Right cardiac atrium (tissue), 5 donors: ENCODE measurements at places on chromosomes 7 and 10. TPM values are rescaled to one million over a fixed set of nuclear protein-coding genes. Genes with fewer than 3 reads are reported as not detected.
A peak's percentile ranks its signal among the peaks of the same experiment; 100 is the strongest.

DNA sequence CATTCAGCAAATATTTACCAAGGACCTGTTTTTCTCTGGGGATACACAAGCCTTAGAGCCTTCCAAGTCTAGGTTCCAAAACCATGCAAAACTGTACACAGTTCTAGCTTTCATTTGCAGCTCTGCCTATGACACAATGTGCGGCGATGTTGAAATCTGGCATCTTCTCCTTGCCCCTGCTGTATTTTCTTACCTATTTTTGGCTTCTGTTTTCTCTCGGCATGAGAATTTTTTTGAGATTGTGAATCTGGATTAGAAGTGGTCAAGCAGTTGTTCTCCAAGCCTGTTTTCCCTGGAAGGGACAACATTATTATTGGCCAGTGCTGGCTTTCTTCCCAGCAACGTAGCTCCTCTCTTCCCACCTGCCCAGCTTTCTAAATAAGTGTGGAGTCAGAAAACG lies 176.3 kb downstream of the CREB5 start:
- no peak for DNase-seq

DNA sequence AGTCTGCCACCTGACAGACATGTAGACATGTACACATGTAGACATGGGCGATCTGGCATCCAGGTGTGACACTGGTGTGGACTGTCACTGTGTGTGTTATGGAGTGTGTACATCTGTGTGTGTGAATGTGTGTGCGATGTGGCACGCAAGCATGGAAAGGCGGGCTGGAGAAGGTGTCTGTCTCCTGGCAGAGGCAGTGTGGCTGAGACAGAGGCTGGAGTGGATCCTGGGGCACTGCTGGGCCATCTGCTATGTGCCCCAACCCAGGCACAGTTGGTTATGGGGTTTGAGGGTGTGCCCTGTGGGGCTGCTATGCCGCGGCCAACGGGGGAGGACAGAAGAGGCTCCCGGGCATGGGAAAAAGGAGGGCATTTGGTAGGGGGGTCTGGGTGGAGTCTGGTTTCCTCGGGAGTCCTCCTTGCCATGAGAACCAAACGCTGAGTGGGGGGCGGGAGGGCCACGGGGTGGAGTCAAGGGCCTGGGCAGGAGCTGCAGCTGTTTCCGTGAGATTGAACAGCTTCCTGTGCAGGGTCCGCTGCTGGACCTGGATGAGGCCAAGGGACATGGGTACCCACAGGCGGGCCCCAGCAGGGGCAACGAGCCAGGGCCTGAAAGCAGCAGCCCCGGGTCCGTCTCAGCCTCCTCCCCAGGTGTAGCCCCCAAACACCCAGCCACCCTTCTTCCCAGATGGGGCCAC lies 1.3 kb downstream of the ELN start:
- DNase-seq = peak; percentile 62

DNA sequence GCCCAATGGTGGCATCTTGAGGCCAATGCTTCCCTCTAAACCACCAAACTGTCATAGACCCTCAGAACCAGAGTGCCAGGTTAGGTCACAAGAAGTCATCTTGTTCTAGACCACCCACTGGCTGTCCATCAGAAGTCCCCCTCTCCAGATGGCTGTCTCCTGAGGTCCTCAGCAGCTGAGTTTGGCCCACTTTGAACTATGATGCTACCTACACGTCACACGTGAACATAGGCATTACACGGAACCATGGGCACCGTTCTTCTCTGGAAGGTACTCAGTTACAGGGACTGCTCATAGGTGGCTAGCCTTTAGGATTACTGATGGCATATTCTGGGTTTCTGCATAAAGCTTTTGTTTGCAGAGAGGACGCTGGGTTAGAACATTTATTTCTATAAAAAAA lies 166.4 kb downstream of the ADAM12 start:
- DNase-seq = no peak

GRCh38 chr7:70660154-70660818 lies 471.7 kb upstream of the GALNT17 start:
- DNase-seq = no peak

DNA sequence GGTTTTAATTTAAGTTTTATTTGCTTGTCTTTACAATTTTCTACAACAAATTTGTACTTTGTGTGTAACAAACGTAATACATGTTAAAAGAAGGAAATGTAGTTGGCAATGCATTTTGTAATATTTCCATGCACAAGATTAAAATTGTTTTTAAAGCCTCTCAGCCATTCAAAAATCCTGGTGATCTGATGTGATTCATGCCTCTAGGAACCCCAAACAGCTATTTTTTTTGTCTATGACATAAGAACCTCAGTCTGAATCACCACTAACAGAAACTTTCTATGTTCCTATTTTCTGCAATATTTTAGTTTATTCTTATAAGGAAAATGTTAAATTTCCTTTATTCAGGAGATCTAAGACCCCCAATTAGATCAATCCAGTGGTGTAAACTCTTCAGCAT lies 183.1 kb upstream of the YAE1 start:
- DNase-seq = no peak

GRCh38 chr10:87596351-87596750 lies 63.3 kb upstream of the PAPSS2 start:
- no peak for DNase-seq

- peak; percentile 71 for DNase-seq
These were observed 46.2 kb downstream of the PRPF18 start for GRCh38 chr10:13632884-13633440.

DNA sequence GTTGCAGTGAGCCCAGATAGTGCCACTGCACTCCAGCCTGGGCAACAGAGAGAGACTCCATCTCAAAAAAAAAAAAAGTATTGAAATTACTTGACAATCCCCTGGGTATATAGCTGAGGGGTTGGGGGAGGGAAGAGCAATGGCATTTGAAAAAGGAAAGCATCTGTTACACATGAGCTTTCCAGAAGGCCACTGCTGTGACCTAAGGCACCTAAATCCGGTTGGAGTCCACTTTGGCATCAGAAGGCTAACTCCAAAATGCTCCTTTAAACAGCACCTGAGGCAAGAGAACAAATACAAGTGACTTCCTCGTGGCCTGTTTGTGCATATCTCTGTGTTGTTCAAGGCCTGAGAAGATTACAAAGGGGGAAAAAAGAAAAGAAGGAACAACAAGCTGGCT lies 74.8 kb upstream of the PALS2 start:
- DNase-seq = no peak

GRCh38 chr7:28643188-28643569 lies 230.9 kb downstream of the CREB5 start:
- no peak for DNase-seq

DNA sequence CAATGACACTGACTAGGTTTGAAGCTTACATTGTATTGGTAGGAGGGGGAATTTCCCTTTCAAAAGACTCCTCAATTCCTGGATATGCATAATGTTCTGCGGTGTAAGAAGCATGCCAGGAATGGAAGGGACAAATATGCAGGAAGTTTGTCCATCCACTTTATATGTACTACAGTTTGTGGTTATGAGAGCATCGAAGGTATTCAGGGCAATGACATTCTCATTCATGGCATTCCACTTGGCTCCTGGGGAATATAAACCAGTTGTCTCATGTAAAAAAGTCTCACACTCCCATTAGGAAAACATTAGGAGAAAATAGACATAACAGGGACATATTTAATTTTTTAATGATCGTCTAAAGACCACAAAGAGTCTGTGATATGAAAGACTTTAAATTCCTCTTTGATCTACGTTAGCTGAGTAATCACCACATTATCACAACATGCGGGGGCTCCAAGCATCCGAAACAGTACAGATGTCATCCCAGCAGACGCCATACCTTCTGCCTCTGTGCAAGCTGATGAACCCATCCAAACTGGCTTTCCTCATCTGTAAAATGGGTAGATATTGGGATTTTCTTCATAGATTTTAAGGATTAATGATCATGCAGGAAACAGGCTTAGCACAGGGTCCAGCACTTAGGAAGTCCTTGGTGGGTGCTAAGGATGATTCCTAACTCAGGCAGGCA lies 675.3 kb downstream of the INHBA start:
- DNase-seq = no peak

DNA sequence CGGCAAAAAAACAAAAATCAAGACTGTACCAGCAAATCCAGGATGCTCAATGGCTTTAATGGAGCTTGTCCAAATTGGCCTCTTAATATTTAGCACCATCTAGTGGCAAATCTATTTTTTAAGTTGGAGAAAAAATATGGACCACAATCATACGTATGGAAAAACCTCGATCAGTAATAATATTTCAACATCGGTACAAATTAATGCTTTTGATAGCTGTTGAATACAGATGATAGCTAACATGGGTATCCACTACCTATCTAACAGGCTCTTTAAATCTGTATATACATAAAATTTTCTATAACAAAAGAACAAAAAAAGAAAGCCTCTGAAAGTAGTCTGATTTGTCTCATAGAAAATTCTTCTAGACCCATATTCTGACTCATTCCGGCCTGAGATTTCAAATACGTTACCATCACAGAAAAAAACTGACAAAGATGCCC lies 29.2 kb downstream of the COA1 start:
- DNase-seq = no peak

- no peak for DNase-seq
These were observed 12.6 kb downstream of the FGF8 start for GRCh38 chr10:101763141-101763846.

- no peak for DNase-seq
These were observed 10.7 kb downstream of the SPAM1 start for GRCh38 chr7:123935436-123936381.

DNA sequence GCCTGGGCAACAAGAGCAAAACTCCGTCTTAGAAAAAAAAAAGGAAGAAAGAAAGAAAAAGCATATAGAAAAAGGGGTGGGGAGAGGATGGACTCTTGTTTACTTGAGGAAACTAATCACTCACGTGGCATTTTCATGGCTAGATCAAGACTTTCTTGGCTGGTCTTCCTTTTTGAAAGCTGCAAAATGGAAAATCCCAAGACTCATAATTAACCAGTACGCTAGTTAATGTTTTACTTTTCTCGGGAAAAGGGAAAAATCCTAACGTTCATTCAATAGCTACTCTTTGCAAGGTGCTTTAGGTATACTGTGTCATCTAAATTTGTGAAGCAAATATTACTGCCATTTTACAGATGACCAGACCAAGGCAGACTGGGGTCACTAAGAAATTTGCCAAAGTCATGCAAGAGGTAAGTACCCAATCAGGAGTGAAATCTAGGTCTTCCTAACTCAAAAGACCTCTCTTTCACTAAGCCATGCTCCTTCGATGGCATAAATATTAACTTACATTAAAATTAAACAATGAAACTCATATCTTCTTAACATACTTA lies 24.4 kb downstream of the NAPEPLD start:
- DNase-seq = no peak

DNA sequence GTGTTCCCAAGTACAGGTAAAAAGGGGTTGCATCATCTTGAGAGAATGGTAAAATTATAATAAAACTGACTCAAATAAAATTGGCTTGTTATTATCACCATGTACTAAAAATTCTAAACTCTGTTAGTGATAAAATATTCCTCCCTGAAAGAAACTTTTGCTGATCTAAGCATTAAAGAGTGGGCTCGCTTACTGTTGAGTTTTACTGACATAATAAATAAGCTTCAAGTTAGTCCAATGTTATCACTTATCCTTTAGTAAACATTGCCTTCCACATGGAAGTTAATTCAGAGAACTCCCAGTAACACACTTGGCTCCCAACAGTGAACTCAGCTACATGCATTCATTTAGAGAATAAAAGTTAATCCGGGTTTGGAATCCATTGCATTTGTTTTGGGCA lies 456.4 kb downstream of the PLXDC2 start:
- no peak for DNase-seq

DNA sequence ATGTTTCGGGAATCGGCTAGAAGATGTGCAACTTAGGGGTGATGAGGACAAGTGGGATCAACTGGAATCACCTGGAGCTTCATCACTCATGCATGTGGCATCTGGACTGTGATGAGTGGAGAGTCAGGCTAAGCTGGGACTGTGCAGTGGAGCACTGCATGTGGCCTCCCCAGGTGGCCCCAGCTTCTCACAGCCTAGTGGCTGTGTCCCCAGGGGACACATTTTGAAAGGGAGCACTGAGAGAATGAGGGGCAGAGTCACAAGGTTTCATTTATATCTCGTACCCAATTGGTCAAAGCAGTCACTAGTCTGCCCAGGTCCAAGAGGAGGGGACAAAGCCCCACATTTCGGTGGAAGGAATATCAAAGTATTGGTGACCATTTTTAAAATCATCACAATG lies 54.8 kb upstream of the TCF7L2 start:
- no peak for DNase-seq

DNA sequence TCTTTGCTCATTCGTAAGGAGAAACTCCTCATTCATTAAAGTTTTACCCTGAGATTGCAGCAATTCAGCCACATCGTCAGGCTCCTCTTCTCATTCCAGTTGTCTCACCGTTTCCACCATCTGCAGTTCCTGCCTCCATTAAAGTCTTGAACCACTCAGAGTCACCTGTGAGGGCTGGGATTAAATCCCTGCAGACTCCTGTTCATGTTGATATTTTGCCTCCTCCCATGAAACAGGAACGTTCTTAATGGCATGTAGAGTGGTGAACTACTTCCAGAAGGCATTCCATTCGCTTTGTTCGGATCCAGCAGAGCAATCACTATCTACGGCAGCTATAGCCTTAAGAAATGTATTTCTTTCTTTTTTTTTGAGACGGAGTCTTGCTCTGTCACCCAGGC lies 96.5 kb upstream of the FAM20C start:
- no peak for DNase-seq

DNA sequence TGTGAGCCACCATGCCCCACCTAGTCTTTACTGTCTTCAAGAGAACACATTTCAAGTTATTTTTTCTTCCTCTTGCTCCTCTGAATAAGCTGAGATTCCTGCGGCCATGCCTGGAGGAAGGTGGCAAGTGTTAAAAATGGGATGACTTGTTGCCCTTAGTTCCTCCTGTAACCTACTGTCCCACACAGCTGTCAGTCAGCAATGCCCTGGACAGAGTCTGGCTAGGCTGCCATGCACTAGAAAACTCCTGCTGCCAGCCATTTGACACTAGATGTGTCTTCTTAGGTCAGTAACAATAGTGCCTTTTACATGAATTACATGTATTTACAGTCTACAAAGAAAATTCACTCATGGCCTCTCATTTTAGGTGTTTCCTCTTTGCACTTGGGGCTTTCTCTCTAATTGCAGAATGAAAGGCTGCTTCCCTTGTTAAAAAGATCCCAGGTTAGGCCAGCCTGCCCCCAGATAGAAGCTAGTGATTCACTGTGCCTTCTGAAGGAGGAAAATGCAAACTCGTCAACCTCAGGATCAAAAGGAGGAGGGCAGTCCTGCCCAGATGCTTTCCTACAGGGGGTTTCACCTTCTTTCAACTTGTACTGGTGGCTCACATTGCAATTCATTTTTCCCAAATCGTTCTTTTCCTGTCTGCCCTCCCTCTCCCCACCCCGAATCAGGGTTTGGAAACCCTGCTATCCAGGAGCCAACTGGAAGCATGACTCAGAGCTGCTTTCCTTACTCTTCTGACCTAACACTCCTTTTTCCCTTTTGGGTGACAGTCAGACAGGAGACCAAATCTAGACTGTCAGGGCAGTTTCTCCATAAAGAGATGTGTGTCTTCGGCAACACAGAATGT lies 136.6 kb downstream of the SPAG6 start:
- DNase-seq = no peak

- no peak for DNase-seq
These were observed 182.0 kb upstream of the PHYHIPL start for GRCh38 chr10:58994226-58995057.

The SLC39A12 gene
- 0.05 TPM for polyA plus RNA-seq

The PON1 gene
- polyA plus RNA-seq = not detected

The TDRD1 gene
- 0.11 TPM for polyA plus RNA-seq

The TAS2R60 gene
- polyA plus RNA-seq = not detected

The PLCE1 gene
- 6.0 TPM for polyA plus RNA-seq

The TES gene
- 13.9 TPM for polyA plus RNA-seq

The VGF gene
- 0.07 TPM for polyA plus RNA-seq

The ZNF727 gene
- polyA plus RNA-seq = 0.43 TPM

The AGBL3 gene
- polyA plus RNA-seq = 0.81 TPM

The ZPBP gene
- polyA plus RNA-seq = not detected

The DENND2A gene
- 8.7 TPM for polyA plus RNA-seq

The USP6NL gene
- polyA plus RNA-seq = 3.9 TPM
